Putamen (tissue), 1 donor: ENCODE measurements at places on chromosomes 5 and 9.

- DNase-seq: no peak
These were observed 242.3 kb downstream of the EBF1 start for GRCh38 chr5:158857371-158857770.

GRCh38 chr9:26086396-26086795 lies 408.2 kb upstream of the TUSC1 start:
- no peak for DNase-seq

- DNase-seq: no peak
These were observed 7.7 kb downstream of the CSNK1A1 start for GRCh38 chr5:149543361-149544027.

DNA sequence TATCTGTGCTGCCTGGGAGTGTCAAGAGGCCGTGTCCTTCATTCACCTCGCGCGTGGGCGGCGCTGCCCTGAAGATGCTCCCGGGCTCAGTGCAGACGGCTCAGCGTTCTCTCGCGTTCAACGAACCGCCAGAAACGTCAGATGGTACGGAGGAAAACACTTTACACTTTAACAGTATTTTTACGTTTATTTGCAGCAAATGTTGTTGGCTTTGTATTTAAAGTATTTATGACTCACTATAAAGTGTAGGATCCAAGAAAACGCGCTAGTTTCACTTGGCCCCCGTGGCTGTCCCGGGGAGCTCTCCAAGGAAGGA lies 544 bp upstream of the ERCC6L2 start:
- peak; percentile 70 for DNase-seq

- no peak for DNase-seq
These were observed 257.8 kb downstream of the BNC2 start for GRCh38 chr9:16612627-16613026.

- no peak for DNase-seq
These were observed 68.9 kb upstream of the SH3PXD2B start for GRCh38 chr5:172523146-172523745.

DNA sequence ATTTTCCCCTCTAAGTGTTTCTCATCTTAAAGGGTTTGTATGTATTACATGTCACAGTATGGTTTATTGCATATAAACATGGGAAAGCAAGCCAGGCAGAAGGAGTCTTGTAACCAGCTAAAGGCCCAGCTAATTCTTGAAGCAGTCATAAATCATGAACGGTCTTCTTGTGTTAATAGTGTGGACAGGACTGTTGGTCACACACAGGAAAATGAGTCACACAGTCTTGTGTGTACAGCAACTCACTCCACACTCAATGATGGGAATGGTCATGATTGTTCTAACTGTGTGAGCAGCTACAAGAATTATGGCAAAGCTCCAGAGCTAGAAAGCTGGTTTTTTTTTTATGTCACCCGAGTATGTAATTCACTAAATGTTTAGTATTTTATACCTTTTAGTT lies 123.9 kb downstream of the GHR start:
- DNase-seq: no peak

DNA sequence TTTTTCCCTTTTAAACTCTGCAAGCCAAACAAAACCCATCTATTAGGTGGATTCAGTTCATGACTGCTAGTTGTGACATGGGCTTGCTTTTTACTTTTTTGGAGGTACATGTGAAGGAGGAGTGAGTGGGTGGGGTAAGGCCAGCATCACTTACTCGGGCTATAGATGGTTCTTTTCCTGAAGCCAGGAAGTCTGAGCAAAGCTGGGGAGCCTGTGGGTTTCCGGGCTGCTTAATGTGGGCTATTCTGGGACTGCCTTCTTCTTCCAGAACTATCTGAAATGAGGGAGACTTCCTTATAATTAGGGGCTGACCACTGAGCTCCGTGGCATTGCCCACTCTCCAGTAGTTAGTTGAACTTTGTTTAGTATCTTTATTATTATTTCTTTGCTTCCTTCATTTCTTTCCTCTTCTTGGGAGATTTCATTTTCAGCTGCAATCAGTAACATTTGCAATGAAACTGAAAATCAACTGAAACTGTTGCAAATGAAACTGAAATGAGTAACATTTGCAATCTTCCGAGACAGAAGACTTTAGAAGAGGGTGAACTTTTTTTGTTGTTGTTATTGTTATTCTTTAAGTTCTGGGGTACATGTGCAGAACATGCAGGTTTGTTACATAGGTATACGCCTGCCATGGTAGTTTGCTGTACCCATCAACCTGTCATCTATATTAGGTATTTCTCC lies 204.9 kb downstream of the LRRC70 start:
- peak; percentile 31 for DNase-seq

DNA sequence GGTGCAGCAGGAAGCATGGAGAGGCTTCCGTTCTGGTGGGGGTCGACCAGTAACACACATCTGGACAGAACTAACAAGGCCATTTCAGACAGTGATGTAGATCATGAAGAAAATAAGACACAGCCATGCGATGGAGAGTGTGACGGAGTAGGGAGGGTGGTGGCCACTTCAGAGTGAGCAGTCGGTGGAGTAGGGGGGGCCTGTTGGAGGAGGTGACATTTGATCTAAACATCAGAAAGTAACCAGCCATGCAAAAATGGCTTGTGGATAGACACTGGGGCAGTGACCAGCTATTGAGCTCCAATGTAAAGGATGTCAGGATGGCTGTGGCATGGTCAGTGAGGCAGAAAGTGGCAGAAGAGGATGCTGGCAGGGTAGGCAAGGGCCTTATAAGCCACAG lies 65.9 kb downstream of the PPARGC1B start:
- DNase-seq: no peak

DNA sequence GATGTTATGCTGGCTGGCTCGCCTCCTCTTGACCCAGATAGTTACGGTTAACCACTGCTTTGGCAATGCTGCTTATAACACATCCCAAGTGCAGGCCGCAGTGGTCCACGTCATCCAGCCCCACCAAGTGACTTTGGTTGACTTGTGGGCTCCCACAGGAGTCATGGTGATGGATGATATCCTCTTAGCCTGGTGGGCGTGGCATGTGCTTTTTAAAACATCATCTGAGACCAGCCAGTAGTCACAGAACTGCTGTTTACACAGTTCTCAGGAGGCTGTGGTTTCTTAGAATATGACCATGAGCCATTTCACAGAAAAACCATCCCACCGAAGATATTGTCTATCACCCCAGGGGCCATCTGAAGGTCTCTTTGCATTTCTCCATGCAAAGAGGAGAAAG lies 216.9 kb downstream of the SH3GL2 start:
- DNase-seq: no peak

GRCh38 chr5:34831303-34831702 lies 7.7 kb upstream of the TTC23L start:
- DNase-seq: no peak

GRCh38 chr9:130680836-130681768 lies 12.5 kb upstream of the EXOSC2 start:
- DNase-seq: no peak

- no peak for DNase-seq
These were observed 678 bp downstream of the GBA2 start for GRCh38 chr9:35748242-35748857.

- DNase-seq: no peak
These were observed 148.7 kb upstream of the SLC1A3 start for GRCh38 chr5:36457511-36458270.

DNA sequence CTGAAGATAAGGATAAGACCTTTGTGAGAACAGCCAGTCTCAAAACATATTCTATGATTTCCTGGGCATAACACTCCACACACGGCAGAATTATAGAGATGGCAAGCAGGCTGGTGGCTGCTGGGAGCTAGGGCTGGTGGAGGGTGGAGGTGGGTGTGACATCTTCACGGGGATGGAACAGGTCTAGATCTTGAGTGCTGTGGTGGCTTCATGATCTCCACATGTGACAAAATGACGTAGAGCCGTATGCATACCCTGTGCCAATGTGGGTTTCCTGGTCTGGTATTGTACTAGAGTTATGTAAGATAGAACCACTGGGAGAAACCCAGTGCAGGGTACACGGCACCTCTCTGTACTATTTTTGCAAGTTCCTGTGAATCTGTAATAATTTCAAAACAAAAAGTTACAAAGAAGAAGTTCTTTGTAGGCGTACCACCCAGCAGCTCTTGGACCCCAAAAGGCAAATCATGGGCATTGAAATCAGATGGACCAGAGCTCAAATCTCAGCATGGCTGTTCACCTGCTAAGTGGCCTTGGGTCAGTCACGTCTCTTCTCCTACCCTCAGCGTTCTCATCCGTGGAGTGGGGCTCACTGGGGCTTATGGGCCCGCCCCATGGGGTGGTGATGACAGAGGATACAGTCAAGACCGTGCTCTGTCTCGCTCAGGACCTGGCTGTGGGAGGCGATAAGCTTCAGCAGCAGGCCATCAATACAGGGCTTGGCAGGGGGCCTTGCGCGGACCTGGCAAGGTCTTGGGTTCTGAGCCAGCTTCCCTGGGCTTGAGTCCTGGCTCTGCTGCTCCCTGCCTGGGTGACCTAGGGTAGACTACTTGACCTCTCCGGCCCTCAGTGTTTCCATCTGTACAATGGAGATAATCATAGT lies 74.7 kb upstream of the UNC5A start:
- DNase-seq: no peak

- DNase-seq: no peak
These were observed 226.5 kb upstream of the MAP3K1 start for GRCh38 chr5:56588636-56589480.

GRCh38 chr5:119238265-119239118 lies 117.3 kb upstream of the TNFAIP8 start:
- DNase-seq: no peak

- DNase-seq: no peak
These were observed 33.2 kb upstream of the ASS1 start for GRCh38 chr9:130411566-130411915.

DNA sequence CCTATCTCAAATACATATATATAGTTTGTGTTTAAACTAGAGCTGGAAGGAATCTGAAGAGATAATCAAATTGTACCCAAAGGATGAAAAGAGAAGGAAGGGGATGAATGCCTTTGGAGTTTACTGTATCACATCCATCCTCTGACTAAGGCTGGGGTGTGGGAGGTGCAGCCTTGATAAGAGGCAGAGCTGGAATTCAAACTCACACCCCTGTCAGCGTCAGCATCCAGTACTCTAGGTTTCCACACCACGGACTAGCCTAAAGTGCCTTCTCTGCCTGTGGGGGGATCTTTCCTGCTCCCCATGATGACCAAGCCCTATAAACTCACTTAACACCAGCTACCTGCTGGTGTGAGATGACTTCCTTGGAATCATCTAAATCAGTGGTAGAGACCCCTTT lies 48.1 kb downstream of the EPB41L4B start:
- DNase-seq: no peak

- DNase-seq: no peak
These were observed 389.2 kb upstream of the NUDT12 start for GRCh38 chr5:103951776-103952175.

- no peak for DNase-seq
These were observed 88.8 kb upstream of the PAM start for GRCh38 chr5:102666164-102666946.

- no peak for DNase-seq
These were observed 28.1 kb downstream of the IL33 start for GRCh38 chr9:6243746-6244145.

- DNase-seq: no peak
These were observed 158.0 kb downstream of the MAPKAP1 start for GRCh38 chr9:125549039-125549438.

GRCh38 chr9:93649610-93650261 lies 73.4 kb downstream of the PHF2 start:
- no peak for DNase-seq

DNA sequence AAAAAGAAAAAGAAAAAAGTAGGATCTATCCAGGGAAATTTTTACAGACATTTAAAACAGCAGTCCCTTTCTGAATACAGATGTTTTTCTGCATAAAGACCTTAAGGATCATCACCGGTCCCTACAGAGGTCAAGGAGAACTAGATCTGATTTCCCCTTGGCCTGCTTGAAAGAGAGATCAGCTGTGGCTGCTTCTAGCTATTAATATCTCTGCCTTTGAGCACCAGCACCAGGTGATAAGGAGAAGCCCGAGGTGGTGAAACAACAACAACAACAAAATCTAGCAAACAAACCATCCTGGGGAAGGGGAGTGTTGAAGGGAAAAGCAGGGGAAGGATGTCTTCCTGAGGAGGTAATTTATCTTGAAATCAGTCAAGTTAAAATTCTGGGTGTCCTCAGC lies 42.1 kb downstream of the ZNF366 start:
- no peak for DNase-seq

GRCh38 chr9:128484686-128485413 lies 19.7 kb upstream of the GLE1 start:
- no peak for DNase-seq

DNA sequence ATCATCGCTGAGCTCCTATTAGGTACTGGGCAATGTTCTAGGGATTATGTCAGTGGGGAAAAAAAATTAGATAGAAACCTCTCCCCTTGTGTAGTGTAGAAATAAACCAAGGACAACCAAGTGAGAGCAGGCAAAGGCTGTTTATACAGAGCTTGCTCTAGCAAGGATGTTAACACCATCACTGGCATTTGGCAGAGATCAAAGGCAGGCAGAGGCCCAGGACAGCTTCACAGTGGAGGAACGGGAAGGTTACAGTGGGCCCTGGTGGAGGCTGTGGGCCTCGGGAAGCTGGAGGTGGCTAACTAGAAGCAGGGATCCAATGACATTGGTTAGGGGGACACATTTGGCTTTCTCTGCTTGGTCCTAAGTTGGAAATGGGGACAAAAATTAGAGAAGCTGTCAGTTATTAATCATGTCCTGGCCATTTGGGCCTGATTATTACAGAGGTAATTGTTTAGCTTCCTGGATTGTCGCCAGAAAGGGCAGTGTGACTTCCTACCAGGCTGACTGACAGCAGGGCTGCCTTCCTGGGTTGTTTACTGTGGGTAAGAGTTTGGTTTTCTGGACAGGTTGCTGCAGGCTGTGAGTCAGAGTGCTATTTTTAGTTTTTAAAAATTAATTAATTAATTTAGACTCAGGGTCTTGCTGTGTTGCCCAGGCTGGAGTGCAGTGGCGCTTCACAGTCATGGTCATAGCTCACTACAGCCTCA lies 259.3 kb downstream of the ROR2 start:
- no peak for DNase-seq

GRCh38 chr5:158679221-158679641 lies 420.5 kb downstream of the EBF1 start:
- DNase-seq: no peak

- no peak for DNase-seq
These were observed 535.6 kb upstream of the MEF2C start for GRCh38 chr5:89418407-89419085.

GRCh38 chr5:66820630-66821207 lies 224.5 kb downstream of the MAST4 start:
- no peak for DNase-seq
